Effector memory CD4-positive, alpha-beta T cell (primary cell): ENCODE measurements at places on chromosomes 3 and 15.

DNA sequence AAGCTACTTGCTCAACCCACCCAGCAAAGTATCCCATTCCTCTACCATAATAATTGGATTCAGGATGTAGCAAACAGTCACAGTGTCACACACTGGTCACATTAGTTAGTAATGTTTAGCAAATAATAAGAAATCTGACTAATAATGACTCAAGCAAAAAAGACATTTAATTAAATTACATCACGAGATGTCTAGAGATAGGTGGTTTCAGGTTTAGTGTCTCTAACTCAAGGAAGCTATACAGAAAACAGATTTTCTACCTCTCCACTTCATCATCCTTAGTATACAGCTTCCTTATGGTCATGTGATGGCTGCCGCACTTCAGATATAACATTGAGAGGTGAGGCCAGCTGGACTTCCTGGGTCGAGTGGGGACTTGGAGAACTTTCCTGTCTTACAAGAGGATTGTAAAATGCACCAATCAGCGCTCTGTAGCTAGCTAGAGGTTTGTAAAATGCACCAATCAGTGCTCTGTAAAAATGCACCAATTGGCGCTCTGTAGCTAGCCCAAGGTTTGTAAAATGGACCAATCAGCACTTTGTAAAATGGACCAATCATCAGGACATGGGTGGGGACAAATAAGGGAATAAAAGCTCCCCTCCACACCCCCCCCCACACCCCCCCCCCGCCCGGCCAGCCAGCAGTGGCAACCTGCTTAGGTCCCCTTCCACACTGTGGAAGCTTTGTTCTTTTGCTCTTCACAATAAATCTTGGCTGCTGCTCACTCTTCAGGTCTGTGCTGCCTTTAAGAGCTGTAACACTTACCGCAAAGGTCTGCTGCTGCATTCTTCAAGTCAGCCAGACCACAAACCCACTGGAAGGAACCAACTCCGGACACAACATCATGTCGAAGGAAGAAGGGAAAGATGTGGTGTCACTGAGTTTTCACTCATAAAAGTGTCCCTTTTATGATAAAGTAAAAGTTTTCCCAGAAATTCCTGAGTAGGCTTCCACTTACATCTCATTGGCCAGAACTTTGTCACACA is 24.9 kb upstream of the ARPIN start:
- DNase-seq: no peak

DNA sequence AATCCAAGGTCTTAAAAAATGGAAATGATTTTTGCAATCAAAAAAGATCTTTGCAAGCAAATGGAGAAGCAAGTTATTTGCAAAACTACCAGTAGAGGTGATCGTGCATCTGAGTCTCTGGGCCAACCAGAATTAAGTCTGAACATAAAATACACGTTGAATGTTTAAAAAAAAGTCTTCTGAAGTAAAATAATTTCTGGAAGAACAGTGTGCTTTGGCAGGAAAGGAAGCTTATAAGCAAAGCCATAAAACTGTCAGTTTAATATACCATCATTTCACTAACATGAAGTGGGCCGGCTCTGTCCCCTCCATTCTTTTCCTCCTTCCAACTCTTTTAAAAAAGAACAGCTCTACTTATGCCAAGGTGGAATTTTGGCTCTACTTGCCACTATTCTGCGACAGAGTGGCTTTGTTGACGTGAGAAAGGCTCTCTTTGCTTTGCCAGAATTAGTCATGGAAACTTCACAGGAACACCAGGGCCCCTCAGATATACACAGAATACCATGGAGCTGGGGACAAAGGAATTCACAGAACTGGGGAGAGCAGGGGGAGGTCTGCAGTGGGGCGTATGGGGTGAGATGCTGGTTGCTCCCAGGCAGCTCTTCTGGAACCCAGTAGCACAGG is 29.8 kb downstream of the FSTL1 start:
- DNase-seq: no peak

DNA sequence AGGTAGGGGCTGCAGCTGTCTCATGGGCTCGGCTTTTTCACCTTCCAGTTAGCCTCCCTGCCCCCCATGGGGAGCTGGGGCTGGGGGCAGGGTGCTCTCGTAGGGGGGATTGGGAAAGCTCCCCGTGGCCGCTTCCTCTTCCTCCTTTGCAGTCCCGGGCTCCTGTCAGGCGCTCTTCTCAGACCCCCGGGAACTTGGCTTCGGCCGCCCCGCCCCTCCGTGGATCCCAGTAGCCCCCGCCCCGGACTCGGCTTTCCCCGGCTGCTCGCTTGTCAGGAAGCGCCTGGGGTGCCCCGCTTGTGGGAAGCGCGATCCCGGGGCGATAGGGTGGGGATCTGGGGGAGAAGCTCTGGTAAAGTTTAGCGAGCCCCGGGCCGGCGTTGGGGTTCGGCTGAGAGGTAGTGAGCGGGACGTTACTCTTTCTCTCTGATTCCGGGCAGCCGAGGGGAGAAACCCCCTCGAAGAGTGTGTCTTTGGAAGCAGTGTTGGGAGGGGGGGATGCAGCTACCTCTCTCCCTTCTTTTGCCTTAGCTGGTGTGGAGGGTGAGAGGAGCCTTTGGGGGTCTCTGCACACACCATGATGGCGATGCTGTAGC is 611 bp downstream of the PIAS1 start:
- DNase-seq: peak; percentile 44

GRCh38 chr3:161737171-161737570 is 240.6 kb downstream of the OTOL1 start:
- no peak for DNase-seq

DNA sequence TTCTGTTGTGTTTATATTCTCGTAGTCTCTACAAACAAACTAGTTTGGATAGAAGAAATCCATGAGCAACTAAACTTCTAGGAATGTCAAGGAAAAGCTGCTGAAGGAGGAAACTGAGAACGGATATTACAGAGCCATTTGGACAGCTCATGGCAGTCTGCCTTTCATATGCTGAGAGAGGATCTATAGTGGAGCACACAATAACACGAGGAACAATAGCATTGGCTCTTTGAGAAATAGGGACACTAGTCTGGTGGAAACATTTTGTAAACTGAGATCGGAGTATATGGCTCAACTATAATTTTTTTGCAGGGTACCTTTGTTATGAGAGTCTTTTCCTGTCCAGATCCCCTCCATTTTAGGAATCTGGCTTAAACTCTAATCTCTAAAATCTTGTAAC is 200.5 kb downstream of the CLSTN2 start:
- no peak for DNase-seq

- no peak for DNase-seq
These were observed 8.9 kb downstream of the CISH start for GRCh38 chr3:50602595-50603191.

GRCh38 chr3:125334675-125335560 is 40.2 kb downstream of the ZNF148 start:
- DNase-seq: no peak

- no peak for DNase-seq
These were observed 79.4 kb downstream of the CORO2B start for GRCh38 chr15:68658151-68658550.

- DNase-seq: no peak
These were observed 60.6 kb upstream of the RPL35A start for GRCh38 chr3:197889204-197889930.

GRCh38 chr3:192122832-192123594 is 604.3 kb downstream of the FGF12 start:
- DNase-seq: no peak

- no peak for DNase-seq
These were observed 134.1 kb downstream of the MBNL1 start for GRCh38 chr3:152402695-152403451.

DNA sequence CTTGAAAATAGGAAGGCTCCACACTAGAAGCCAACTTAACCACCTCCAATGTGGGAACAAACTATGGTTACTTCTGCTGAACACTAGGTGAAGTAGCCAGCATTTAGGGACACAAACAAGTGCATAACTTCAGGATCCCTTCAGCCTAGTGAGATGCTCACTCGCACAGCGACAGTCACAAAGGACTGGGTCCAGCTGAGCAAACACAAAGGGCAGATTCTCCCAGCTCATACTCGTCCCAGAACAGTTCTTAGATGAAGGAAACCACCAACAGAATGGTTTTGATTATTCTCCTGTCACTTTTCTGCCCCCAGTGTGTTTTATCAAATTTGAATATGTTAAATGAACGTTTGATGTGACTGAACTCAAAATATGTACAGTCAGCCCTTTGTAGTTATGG is 201.6 kb downstream of the KCNAB1 start:
- DNase-seq: no peak

DNA sequence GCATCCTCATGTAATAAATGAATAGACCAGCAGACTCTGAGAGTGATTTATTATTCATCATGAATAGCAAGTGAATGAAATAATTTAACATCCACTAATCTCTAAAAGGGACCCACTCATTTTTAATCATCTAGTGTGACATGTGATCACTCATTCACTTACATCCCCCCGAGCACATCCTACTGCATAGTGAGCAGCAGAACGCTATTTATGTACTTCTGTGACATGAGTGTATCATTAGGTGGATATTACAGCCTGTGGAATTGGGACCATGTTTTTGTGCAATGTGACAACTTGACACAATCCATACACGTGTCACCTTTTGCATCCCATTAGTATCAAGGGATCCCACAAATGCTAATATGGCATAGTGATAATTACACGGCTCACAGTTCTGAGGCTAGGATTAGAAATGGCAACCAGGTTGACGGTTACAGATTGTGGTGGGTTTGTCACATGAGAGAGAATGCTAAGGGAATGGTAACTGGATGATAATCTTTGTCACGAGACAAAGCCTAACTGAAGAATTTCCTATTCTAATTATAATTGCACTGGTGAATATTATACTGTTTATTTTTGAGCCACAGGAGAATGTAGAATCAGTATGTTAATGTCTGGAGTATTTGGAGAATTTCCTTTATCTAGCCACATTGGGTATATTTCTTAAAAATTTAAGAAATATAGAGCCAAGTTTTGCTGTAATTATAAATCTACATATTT is 595.2 kb upstream of the TBL1XR1 start:
- no peak for DNase-seq

DNA sequence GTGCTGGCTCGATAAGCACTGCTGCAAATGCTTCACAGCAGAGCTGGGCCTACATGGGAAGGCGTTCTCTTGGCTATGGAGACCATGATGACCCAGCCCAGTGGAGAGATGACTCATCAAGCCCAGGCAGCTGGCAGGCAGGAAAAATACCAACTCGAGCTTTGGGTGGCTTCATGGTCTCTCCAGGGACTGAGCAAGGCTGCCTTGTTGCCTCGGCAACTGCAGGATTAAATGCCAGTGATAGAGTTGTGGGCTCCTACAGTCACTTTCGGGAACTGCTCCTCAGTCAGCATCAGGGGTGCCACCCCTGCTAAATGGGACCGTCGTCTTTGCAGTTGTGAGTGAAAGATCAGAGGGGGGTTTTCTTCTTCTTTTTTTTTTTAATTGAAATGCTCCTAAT is 54.6 kb upstream of the MYZAP start:
- no peak for DNase-seq

- no peak for DNase-seq
These were observed 86.5 kb downstream of the BOC start for GRCh38 chr3:113297841-113298240.

DNA sequence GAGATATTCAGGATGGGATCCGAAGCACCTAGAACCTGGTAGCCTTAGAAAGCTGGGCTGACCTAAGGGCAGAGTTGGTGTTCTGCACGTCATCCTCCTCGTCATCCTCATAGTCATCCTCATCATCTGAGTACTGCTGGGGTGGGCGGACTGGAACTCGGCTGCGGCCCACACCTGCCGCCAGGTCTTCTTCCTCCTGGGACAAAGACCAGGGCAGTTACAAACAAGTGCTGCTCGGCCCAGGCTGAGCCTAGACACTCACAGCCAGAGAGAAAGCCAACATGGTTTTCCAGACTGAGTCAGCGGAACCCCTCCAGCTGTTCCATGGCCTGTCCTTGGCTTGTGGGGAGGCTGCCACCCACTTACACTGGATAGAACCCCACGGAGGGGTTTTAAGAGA is 40.5 kb downstream of the SEMA3G start:
- DNase-seq: no peak

- no peak for DNase-seq
These were observed 272.4 kb downstream of the TIGIT start for GRCh38 chr3:114566162-114566755.

DNA sequence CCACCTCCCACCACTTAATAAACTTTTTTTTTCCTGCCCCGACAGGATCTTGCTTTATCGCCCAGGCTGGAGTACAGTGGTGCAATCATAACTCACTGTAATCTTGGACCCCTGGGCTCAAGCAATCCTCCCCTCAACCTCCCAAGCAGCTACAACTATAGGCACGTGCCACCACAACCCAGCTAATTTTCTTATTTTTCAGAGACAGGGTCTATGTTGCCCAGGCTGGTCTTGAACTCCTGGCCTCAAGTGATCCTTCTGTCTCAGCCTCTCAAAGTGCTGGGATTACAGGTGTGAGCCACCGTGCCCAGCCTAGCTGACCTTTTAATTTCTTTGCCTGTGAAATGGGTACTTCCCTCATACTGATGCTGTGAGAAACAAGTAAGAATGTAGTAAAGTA is 3.9 kb upstream of the C15orf40 start:
- DNase-seq: no peak

DNA sequence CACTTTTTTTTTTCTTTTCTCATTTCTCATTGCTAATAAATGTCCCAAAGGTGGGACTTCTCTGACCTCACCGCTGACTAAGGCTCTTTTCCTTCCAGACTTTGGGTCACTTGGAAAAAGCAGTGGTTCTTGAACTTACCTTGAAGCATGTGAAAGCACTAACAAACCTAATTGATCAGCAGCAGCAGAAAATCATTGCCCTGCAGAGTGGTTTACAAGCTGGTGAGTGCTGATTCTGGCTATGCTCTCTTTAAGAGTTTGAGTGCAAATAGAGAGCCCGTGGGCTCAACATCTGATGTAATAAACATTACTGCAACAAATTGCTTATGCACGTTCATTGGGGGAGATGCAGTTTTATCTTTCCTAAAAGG is 2.0 kb downstream of the BHLHE40 start:
- DNase-seq: no peak

DNA sequence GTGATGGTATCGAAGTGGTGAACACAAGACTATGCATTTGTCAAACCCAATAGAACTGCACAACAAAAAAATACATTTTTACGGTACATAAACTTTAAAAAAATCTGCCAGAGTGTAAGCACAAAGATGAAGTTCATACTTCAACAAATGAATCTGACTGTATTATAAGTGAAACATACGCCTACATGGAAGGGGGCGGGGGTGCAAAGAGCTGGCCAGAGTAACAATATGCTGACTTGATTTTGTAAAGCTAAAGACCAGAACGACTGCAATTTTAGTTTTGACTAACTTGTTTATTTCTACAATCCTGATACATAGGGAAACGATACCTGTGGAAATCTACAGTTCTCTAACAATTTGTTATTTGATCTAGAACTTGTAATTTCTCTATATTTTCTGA is 426.0 kb downstream of the GABRG3 start:
- DNase-seq: no peak

DNA sequence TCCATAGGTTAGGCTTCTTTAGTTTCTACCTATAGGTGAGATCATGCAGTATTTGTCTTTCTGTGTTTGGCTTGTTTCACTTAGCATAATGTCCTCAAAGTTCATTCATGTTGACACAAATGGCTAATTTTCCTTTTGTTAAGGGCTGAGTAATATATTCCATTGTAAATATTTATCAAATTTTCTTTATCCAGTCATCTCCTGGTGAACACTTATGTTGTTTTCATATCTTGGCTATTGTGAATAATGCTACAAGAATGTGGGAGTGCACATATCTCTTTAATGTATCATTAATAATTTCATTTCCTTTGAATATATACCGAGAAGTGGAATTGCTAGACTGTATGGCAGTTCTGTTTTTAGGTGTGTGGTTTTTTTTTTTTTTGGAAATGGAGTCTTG is 250.9 kb upstream of the SEMA6D start:
- no peak for DNase-seq

- DNase-seq: no peak
These were observed 473 bp downstream of the FHIT start for GRCh38 chr3:61250784-61251173.
